Stimulated activated CD8-positive, alpha-beta memory T cell treated with anti-CD3 and anti-CD28 coated beads, Interleukin-2, amount 100 ng/mL, for 48 hours (primary cell): ENCODE measurements at places on chromosomes 2 and 18.

GRCh38 chr18:49274188-49274714, 186.2 kb downstream of the DYM start:
- DNase-seq, result no peak

DNA sequence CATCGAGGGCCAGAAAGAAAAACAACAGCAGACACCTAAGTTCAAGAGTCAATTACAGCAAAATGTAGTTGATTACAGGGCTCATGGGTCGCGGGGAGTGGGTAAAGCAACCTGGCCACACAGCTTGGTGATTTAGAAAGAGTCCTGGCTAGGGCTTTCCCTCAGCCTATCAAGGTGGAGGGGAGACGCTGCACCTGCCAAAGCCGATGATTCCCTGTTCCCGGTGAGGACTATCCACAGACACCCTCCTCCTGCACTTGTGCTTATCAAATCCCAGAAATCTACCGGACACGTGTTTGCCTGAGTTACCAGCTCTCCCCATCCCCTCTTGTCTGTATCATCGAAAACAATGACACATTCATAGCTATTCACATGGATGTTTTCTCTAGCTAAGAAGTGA, 7.0 kb upstream of the SOX11 start:
- DNase-seq, result no peak

GRCh38 chr2:18804536-18804935, 215.2 kb upstream of the NT5C1B start:
- DNase-seq, result no peak

- no peak for DNase-seq
These were observed 28.1 kb upstream of the SLC35G4 start for GRCh38 chr18:11581286-11581685.

DNA sequence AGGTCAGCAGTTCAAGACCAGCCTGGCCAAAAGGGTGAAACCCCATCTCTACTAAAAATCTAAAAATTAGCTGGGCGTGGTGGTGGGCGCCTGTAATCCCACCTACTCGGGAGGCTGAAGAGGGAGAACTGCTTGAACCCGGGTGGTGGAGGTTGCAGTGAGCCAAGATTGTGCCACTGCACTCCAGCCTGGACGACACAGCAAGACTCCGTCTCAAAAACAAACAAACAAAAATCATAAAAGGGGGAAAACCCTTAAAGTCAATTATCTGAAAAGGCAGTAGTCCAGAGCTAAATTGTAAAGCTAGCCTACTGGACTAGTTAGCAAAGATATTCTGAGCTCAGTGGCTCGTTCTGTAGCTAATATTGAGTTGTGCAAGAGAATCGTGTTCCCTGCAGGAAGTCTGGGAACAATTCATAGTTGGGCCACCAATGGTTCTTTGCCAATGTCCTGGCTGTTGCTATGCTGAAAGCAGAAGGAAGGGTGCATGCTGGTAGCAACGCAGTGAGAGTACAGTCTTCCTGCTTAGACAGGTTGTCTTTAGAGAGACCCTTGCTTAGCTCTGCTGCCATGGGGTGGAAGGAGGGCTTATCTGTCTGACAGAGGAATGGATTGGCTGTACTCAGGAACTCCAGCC, 4.3 kb downstream of the TGOLN2 start:
- DNase-seq, result no peak

DNA sequence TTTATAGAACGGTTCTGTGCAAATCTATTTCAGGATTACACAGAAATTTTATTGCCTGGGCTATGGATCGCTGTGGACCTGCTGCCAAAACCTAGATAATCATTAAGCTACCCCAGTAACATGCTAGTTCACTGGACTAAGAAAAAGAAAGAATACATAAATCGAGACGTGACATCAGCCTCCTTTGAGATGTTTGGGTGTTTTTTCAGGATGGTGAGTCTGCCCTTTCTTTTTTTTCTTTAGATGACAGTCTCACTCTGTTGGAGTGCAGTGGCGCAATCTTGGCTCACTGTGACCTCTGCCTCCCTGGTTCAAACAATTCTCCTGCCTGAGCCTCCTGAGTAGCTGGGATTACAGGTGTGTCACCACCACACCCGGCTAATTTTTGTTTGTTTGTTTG, 52.0 kb downstream of the FHOD3 start:
- no peak for DNase-seq

DNA sequence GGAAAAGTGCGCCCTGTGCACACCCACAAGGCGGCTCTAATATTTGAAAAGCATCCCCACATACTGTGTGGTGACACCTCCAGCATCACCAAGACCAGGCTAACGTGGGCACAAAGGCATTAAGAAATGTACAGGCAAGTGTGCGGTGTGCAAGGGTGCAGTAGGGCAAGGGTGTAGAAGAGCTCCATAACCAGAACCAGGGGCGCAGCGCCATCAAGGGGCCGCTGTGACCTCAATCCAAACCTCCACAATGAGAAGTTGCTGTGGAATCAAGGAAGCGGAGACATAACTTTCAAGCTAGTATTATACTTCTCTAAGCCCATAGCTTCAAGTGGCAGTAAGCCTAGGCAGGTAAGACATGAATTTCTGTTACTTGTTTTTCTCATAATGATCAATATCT, 13.0 kb downstream of the L3MBTL4 start:
- no peak for DNase-seq

DNA sequence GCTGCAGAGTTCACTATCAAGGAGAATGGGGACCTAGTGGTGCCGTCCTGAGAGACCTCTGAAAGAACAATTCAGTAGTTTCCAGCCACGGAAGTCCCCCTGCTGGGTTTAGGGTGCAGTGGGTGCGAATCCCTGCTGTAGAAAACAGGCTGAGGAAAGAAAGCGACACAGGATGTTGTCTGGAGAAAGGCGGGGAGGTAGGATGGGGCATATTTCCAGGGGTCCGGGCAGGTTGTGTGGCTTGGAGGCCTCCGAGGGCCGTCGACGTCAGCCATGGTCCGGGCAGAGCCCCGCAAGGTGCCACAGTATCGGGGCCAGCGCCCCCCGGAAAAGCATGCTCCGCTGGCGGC, 807 bp upstream of the CREB1 start:
- DNase-seq, result no peak
